Activated B cell treated with CpG ODN at 0.5 μM for 24 hours (primary cell): ENCODE measurements at places on chromosomes 2 and 18.

DNA sequence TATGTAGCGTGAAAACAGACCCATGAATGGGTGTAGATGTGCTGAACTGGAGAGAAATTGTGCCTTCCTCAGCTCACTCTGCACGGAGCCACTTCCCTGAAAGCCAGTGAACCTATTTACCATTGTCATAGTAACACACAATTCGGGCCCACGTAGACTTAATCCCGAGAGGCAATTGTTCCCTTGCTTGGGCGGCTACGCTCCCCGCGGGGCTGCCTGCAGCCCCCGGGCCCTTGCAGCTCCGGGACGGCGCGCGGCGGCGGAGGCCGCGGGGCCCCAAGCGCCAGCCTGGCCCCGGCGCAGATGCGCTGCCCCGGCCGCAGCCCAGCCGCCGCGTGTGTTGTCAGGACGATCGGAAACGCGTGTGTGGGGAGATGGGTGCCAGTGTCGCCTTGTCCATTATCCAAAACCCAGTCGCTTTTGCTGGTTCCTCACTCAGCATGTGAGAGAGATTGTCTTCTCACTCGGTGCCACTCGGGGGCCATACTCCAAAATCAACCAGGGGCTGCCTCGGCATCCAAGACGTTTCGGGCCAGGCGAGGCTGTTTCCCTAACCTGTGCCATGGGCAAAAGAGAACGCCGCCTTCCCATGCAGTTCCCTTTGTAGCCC lies 17.9 kb upstream of the LRRTM1 start:
- no peak for DNase-seq

DNA sequence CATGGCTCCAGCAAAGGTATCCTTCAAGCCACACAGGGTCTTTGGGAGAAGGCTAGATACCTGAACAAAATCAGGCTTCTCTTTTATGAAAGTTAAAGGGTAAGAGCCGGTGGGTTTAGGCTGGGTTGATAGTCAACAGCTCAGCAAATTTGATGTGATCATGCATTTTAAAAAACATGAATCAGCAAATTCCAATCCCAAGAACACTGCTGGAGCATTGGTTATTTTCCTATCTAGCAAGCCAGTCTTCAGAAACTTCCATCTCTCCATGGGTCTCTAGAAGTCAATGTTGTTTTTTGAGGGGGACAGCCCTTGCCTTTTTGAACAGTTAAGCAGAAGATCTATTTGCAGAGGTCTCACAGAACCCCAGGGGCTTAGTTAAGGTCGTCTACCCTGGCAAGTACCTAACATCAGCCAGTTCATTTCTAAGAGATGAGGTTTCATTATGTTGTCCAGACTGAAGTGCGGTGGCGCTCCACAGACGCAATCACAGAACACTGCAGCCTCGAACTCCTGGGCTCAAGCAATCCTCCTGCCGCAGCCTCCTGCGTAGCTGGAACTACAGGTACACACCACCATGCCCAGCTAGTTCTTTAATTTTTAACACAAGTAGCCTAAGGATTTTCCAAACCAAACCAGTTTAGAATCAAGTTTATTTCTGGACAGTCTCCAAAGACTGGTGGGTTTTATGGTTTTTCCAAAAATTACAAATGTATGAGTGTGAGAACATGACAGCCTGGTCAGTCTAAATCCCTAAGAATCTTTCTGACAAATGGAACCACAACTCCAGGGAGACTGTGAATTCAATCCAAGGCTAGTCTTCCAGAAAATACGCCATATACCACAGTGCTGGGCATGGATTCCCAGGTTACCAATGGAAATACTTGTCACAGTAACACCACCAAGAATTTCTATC lies 4.1 kb upstream of the ZCCHC2 start:
- no peak for DNase-seq

- DNase-seq, result no peak
Observed at GRCh38 chr18:59096098-59096789, 43.4 kb upstream of the SEC11C start.

DNA sequence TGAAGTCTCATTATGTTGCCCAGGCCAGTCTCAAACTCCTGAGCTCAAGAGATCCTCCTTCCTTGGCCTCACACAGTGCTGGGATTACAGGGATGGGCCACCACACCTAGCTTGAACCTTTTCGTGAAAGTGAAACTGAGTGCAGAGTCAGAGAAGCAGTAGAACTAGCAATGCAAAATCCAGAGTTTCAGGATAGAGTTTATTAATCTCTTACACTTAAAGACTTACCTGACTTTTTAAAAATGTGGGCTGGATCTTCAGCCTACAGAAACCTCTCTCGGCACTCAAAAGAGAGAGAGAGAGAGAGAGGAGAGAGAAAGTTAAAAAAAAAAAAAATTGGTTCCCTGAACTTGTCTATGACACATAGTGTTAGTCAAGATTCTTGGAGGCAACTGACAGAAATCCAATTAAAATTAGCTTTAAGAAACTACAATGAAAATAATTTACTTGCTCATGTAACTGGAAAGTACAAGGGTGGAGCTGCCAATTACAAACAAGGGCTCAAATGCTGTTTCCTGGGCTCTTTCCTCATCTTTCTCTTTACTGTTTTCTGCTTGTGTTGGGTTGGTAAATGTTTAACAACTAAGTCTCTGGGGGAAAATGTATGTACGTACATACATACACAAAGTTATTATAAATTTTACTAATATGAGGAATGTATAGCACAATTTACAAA lies 98.1 kb upstream of the CERS6 start:
- no peak for DNase-seq

DNA sequence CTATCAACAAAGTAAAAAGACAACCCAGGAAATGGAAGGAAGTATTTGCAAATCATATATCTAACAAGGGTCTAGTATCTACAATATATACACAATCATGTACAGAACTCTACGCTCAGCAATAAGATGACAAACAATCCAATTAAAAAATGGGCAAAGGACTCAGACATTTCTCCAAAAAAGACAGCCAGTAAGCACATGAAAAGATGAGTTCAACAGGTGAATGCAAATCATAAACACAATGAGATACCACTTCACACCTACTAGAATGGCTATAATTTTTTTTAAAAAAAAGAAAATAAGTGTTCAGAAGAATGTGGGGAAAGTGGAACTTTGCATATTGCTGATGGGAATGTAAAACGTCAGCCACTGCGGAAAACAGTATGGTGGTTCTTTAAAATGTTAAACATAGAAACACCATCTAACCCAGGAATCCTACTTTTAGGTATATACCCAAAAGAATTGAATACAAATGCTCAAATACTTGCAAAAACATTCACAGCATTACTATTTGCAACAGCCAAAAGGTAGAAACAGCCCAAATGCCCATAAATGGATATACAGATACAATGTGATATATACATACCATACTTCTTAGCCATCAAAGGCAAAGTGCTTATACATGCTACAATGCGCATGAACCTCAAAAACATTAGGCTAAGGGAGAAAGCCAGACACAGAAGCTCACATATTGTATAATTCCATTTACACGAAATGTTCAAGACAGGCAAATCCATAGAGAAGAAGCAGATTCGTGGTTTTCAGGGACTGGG lies 121.2 kb downstream of the CABYR start:
- DNase-seq, result no peak

- DNase-seq, result no peak
Observed at GRCh38 chr2:3283206-3283605, 94.4 kb downstream of the EIPR1 start.

DNA sequence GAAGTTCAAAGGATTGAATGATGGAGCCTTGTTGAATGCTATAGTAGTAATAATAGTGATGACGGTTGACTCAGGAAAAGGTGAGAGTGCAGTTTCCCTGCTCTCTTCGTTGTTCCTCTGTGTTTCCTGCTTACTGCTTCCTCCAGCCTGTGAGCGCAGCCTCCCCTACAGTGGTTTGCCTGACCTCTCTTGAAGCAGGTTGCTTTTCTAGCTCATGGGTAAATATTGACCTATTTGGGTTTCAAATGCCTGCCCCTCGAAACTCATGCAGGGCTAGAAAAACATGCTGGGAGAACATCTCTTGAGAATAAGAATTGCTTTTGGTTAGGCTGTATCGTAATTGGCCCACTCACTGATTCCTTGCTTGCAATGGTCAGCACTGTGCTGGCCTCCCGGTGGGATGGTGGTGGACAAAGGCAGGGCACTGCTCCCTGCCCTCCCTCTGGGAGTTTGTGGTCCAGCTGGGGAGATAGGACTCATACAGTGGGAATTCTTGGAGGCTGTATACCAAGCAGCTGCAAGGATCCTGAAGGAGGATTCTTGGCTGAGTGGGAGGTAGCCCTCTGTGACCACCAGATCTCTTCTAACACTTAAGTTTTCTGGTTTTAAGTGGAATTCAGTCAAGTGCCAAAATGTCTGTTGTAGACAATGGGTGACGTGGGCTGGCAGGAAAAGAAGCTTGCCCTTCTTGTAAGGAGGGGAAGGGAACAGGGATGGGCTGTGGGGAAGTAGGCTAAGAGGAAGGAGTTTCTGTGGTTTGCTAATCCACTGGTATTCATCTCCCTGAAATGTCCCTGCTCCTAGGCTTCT lies 5.4 kb upstream of the RNF181 start:
- DNase-seq, result no peak

- DNase-seq, result no peak
Observed at GRCh38 chr2:122266636-122267035, 511.2 kb downstream of the TSN start.

GRCh38 chr2:142285480-142285879 lies 154.7 kb upstream of the LRP1B start:
- no peak for DNase-seq

- DNase-seq, result no peak
Observed at GRCh38 chr2:228725031-228725430, 543.5 kb upstream of the SPHKAP start.

DNA sequence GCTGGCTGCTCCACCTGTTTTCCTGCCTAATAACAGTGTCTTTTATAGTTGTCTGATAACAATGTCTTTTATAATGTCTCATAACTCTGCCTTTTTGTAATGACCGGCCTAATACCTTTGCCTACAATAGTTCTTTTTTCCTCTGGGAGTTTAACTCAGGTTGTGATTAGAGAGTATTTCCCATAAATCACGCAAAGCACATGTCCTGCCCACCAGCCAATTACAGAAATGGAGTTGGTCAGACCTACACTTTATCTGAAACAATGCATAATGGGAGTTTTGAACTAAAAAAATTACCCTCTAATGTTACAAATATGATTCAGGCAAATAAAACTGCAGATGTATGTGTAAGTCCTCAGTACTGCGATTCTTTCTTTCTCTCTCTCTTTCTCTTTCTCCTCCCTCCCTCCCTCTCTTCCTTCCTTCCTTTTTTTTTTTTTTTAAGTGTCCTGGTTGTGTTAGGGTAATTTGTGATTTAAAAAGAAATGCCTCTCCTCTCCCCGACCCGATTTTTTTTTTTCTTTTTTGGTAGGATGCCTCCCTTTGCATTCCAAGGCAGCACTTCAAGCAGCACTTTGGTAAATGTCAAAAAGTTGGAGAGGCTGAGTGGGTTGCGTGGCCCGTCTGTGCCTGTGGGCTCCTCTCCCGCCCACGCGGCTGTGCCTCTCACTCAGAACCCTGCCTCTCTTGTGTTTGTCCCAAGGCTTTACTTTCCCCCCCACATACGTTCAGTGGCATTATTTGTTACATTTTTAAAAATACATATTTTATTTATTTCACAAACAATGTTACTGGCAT lies 147.3 kb downstream of the AGAP1 start:
- DNase-seq, result no peak

GRCh38 chr2:136062066-136062837 lies 55.7 kb downstream of the CXCR4 start:
- DNase-seq, result no peak

GRCh38 chr2:56239437-56239836 lies 55.6 kb downstream of the CCDC85A start:
- no peak for DNase-seq

- no peak for DNase-seq
Observed at GRCh38 chr2:151869291-151869690, 41.1 kb upstream of the ARL5A start.

DNA sequence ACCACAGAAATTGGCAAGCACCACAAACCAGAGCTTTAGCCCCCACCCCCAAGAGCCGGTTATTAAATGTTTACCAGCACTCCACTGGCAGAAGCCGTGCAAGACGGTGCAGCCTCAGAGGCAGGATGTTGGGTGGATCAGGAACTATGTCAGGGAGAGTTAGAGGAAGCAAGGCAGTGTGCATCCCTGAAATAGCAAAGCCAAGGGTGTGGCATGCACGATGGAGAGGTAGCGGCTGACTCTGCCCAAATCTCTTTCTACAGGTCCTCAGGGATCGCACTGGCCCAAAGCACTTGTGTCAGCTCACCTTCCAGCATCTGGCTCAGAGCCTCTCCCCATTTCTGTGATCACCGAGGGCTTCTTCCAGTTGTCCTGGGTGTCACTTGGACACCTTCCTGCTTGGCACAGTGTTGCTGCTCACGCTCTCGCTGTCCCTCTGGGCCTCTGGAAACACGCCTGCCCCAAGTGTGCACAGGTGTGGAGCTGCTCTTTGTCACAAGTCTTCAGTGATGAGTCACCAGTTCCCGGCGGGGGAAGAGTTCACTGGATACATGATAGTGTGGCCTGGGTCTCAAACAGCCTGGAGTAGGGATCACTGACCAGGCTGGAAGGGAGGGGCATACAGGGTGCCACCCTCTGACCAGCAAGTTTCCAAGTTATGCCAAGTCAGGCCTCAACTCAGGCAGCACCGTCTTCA lies 17.3 kb upstream of the B3GNT7 start:
- no peak for DNase-seq

DNA sequence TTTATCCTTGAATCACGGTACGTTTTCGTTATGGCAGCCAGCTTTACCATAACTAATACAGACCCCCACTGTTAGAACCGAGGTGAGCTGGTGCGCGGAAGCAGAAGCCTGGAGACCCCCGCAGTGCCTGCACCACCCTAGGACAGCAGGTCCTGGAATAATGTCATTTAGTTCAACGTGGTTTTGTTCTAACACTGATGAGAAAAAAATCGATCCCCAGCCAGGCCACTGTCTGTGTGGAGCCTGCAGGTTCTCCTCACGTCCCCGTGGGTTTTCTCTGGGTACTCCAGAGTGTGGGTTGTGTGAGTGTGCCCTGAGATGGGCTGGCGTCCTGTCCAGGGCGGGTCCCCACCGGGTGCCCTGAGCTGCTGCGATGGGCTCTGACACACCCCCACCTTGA lies 69.9 kb upstream of the ST3GAL5 start:
- DNase-seq, result no peak

DNA sequence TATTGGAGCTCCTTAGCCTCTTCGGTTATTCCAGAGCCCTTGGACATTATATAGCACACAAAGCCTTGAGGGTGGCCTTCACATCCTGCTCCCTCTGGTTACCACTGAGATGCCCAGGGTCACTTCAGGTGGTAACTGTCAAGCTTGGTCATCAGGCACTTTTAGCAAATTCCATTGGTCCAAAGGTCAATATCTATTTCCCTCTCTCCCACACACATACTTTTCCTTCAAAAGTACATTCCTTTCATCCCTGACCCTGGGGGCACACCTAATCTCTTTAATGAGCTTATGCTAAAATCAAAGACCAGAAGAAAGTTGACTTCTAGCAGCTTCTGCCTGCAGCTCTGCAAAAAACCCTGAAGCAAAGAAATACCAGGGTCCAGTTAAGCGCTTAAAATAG lies 172.0 kb upstream of the NRP2 start:
- no peak for DNase-seq

- DNase-seq, result no peak
Observed at GRCh38 chr2:180790891-180791290, 189.5 kb upstream of the UBE2E3 start.

GRCh38 chr2:208064220-208064961 lies 39.1 kb upstream of the PLEKHM3 start:
- DNase-seq, result no peak
